Activated CD4-positive, alpha-beta memory T cell treated with anti-CD3 and anti-CD28 coated beads, Interleukin-2, amount 10 ng/mL, durations not matched to agents 7 days and 5 days (primary cell): ENCODE measurements at places on chromosomes 3 and 15. TPM values are rescaled to one million over a fixed set of nuclear protein-coding genes. Genes with fewer than 3 reads are reported as not detected.

GRCh38 chr3:23981955-23982354 is 36.9 kb downstream of the NR1D2 start:
- no peak for DNase-seq

DNA sequence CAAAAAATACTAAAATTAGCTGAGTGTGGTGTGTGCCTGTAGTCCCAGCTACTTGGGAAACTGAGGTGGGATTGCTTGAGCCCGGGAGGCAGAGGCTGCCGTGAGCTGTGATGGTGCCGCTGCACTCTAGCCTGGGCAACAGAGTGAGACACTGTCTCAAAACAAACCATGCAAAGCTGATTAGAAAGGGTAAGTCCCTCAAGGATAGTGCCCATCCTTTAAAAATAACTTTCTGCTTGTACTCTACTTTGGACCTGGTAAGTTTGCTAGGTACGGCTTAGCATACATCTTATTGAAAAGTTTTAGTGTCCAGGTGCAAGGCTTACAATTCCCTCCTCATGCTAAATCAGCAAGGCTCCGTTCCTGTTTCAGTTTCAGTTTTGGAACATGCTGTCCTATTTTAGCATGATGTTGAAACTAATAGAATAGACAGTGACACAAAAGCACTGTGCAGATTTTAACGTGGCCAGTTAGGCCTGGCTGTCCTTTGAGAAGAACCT is 21.4 kb downstream of the FEM1B start:
- DNase-seq = no peak

DNA sequence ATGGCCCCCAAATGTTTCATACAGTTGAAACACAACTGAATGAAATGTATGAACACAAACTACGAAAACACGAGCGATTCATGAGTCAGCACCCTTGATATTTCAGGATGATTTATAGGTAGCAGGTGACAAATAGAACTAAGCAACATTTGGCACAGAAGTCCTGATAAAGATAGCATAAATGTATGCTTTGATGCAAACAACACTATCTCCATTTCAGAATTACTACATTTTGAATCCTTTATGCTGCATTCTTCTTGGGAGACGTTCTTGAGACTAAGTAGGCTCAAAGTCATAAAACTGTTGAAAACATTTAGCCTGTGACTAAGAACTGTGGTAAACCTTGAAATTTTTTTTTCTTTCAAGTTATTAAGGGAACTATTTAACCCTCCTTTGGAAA is 200.3 kb upstream of the ICE2 start:
- DNase-seq = no peak

The CORO2B gene
- not detected for total RNA-seq
